Liver (tissue), 10 donors: ENCODE measurements at places on chromosomes 4 and X. TPM values are rescaled to one million over a fixed set of nuclear protein-coding genes. Genes with fewer than 3 reads are reported as not detected.

DNA sequence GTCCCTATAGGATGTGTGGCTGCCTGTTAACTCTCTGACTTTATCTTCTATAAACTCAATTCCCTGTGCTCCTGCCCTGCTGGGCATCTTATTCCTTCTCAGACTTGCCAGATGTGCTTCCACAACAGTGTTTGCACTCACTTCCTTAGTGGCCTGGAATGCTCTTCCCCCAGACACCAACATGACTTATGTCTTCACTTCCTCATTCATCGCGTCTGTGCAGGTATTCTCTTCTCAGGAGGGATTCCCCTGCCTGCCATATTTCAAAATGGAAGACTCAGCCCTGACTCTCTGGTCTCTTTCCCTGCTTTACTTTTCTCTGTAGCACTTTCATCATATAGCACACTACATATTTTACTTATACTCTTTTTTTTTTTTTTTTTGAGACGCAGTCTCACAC lies 344.0 kb downstream of the CENPC start:
- no peak for DNase-seq

GRCh38 chr4:85807247-85807950 lies 332.4 kb downstream of the ARHGAP24 start:
- DNase-seq: no peak

DNA sequence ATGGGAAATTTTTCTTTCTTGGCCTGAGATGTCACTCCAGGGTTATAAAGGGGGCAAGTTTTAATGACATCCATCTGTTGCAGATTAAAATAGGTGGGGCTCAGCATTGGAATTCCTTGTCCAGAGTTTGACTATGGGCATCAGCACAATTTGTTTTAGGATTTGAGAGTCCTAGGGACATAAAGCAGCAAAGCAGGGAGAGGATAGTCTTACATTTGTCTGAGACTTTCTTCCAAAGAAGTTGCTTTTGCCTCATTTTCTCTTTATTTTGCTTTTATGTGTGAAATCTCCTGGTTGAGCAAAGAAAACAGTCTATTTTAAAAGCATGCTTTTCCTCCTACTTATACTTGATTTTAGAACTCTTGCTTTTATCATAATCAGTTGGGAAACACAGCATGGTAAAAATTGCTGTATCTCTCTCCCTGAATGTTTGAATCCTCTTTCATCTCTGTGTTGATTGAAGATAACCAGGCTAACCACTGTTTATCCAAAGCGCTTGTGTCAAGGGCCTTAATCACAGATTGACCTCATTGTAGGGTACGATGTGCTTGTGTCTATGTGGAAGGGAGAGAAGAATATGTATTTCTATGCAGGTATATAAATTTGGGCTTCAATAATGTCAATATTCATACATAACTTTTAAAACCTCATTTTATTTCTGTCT lies 121.5 kb downstream of the ANK2 start:
- no peak for DNase-seq

DNA sequence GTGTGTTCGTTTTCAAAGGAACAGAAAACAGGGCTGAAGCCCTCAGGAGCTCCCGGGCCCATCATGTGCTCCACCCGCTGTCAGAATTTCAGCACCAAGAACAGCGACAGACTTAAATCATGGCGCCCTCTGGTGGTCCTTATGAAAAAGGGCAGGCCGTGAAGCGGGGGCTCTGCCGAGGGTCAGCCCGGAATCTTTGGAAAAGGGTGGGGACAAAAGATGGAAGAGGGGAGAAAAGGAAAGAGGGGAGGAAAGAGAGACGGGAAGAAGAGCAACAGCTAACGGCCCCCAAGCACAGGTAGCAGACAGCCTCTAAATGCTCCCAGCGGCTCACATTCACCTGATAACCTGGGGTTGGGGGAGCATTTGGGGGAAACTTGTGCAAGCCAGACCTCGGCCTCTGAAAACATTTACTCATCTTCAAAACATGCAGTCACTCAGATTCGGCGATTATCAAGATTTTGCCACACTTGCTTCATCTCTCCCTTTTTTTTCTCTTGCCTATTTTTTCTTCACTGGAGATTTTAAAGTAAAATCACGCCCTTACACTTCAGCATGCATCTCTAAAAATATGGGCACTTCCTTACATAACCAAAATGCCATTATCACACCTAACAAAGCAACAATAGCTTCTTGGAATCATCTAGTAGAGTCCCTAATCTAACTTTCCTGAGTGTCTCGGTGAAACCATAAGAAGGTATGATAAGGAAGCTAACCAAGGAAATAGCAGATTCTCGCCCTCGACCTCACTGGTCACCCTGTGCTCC lies 28.1 kb upstream of the MAN2B2 start:
- DNase-seq: no peak

DNA sequence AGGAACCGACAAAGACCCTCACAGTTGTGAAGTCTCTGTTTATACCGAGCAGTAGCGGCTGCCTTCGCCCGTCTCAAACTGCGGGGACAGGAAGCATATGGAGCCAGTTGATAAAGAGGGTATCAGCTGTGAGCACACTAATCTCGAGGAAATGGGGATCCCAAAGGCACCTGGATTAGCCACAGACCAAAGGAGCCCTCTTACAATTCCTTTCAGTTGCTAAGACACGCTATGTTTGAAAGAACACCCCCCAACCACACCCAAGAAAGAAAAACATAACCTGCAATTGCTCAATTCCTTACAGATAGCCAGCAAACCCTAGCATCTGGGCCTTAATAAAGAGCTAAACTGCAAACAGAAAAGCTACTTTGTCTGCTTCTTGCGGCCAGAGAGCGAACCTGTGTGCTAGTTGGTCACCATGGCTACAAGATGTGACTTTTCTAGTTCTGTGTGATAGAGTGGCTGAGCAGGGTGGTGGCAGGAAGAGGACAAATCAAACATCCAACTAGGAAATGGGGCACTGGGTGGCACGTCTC lies 23.3 kb upstream of the CHRNA9 start:
- DNase-seq: no peak

GRCh38 chr4:113433116-113433515 lies 328.4 kb downstream of the CAMK2D start:
- no peak for DNase-seq

FAM50A gene
- 13.4 TPM for total RNA-seq

DNA sequence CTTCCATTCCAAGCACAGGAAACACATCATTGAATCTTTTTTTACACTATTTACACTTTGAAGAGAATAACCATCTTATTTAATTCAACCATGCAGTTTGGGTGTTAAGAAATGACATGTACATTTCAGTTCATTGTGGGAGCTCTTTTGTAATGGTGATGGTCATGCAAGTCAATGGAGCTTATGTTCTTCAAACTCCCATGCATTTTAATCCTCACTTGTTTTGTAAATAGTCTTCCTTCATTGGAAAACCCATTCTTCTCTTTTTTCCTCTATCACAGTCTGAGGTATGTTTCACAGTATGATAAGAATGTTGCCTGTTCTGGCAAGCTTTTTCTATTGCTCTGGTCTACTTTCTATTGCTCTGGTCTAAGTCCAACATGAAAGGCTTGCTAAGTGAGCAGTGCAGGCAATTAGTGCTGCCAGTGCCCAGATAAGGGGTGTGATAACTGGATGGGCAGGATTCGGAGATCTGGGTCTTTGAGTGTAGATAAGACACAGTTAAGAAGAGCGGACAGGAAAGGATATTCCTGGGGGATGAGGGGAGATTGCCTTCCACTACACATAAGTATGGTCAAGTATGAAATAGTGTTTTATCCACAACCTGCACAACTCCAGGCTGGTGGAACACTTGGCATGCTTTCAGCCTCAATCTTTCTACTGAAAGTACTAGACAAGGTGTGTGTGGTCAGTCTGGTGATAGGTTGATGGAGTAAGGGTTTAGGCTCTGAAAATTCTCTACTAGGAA lies 17.1 kb downstream of the AFP start:
- no peak for DNase-seq

PCDH11X gene
- total RNA-seq: not detected

GLUD2 gene
- total RNA-seq: 11.3 TPM

DNA sequence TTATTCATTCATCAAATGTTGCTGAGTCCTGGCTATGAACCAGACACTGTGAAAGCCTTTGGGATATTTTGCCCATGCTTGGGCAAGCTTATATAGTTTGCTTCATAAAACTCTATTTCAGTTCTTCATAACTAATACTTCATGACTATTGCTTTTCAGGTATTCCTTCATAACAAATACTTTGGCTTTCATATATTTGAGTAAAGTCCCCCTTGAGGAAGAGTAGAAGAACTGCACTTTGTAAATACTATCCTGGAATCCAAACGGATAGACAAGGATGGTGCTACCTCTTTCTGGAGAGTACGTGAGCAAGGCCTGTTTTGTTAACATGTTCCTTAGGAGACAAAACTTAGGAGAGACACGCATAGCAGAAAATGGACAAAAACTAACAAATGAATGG lies 1.7 kb upstream of the AFP start:
- no peak for DNase-seq

GAGE13 gene
- total RNA-seq: not detected

- no peak for DNase-seq
Measured at GRCh38 chrX:2628751-2629315, 62.3 kb upstream of the CD99 start.

GRCh38 chr4:2054217-2054616 lies 4.9 kb upstream of the NAT8L start:
- no peak for DNase-seq

- DNase-seq: no peak
Measured at GRCh38 chr4:92714640-92715039, 410.9 kb downstream of the GRID2 start.

GTPBP6 gene
- 17.9 TPM for total RNA-seq

DNA sequence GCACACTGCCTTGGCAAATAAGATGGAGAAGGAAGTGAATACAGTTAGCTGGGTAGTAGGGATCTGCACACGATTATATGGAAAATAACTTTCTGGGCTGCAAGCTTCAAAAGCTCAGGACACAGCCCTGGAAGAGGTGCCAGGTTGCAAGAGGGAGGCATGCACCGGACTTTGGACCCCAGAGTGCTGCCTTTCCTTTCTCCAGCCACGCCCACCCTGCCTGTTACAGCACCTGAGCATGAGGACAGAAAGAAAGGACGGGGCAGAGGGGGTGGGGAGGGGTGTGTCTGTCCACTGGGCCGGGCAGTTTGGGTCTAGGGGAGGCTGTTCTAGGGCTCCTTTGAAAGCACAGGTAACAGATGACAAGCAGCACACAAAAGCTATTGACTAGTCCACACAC lies 152.8 kb downstream of the ENPP6 start:
- peak; percentile 40 for DNase-seq

CCDC120 gene
- total RNA-seq: 1.9 TPM

GRCh38 chr4:156255230-156256007 lies 301.8 kb upstream of the CTSO start:
- no peak for DNase-seq

DNA sequence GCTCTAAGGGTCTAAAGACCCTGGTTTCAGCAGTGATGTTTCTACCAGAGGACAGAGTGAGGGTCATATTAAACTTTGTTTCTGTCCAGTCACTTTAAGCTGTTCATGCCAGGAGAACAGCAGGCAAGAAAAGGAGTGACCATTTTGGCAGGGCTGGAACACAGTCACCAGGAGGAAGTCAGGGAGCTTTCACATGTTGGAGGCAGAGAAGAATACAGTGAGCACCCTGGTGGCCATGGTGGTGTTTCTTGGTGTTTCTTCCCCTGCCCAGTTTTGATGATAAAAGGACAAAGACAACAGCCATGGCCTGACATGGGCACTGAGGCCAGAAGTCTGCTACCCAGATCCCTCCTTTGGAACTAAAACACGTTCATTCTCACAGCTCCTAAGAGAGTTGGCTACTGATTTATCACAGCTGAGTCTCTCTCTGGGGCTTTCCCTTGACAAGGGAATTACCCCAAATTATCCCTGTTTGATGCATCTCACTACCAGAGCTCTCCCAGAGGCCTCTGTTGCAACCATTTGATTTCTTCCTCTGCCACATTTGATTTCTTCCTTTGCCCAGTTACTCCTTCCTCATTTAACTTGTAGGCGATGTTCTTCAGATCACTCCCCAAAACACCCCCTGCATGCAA lies 106.4 kb upstream of the NWD2 start:
- no peak for DNase-seq

- DNase-seq: no peak
Measured at GRCh38 chr4:183407635-183408464, 36.6 kb upstream of the CDKN2AIP start.

DNA sequence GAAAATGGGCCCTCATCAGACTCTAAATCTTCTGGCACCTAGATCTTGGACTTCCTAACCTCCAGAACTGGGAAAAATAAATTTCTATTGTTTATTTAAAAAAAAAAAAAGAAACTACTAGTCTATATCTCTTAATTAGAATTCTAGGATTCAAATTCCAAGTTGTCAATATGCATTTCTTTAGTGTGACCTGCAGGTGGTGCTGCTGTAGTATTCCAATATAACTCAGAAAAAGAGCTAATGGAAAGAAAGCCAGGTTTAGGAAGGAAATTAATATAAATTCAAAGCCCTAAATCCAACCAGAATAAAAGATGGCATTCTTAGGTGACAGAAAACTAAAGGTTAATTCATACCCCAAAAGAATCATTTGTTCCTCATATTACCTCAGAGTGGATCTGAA lies 80.0 kb upstream of the NALF2 start:
- DNase-seq: no peak

DNA sequence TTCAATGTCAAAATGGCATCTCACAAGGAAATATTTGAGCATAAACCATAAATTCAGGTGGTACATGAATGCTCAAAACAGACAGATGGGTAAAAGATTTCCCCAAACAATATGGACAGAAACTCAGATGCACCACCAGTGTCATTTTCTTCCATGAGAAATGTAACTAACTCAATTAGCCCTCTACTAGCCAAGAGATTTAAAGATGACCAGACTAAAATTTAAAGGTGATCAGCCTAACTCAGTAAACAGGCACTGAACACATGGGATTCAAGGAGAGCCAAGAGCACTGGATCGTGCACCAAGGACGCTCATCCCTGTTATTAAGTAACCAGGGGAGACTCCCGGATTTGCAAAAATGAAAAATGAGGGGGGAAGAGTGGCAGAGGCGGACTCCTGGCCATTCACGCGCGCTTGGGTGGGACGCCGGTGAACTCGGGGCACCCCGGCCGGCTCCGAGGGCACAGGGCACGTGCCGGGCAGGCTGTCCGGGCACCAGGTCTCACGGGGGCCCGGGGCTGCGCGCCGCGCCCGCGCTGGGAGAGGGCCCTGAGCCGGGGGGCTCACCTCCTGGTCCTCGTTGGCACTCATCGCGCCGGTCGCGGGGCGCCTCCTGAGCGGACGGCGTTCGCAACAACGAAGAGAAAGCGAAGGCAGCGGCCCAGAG lies 490 bp downstream of the RWDD4 start:
- peak; percentile 46 for DNase-seq

PNMA6F gene
- not detected for total RNA-seq

TLR3 gene
- 4.3 TPM for total RNA-seq

GRCh38 chr4:119971431-119972084 lies 95.1 kb downstream of the MAD2L1 start:
- DNase-seq: no peak

DNA sequence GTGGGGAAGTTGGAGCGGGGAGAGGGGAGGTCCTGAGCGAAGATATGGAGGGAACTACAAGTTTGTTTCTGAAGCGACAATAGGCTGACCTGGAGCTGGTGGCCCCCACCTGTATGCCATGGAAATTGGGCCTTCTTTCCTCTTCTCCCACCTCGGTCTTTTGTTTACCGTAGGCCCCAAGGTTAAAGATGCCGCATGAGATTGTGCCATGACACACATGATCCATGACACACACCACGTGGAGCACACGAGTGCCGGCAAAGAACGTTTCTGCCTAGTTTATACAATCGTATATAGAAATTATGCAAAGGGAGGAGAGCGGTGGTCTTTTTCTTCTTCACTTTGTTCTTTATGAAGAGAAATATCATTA lies 408 bp downstream of the TMEM33 start:
- DNase-seq: no peak

AADAT gene
- 3.8 TPM for total RNA-seq

- DNase-seq: no peak
Measured at GRCh38 chr4:118807659-118808058, 28.3 kb downstream of the SEC24D start.

MRPS18C gene
- total RNA-seq: 20.7 TPM
